Epithelial cell of proximal tubule (primary cell): ENCODE measurements at places on chromosomes 12 and 14. TPM values are rescaled to one million over a fixed set of nuclear protein-coding genes. Genes with fewer than 3 reads are reported as not detected.

The STK38L gene
- total RNA-seq = 9.7 and 14.9 TPM in 2 replicates

DNA sequence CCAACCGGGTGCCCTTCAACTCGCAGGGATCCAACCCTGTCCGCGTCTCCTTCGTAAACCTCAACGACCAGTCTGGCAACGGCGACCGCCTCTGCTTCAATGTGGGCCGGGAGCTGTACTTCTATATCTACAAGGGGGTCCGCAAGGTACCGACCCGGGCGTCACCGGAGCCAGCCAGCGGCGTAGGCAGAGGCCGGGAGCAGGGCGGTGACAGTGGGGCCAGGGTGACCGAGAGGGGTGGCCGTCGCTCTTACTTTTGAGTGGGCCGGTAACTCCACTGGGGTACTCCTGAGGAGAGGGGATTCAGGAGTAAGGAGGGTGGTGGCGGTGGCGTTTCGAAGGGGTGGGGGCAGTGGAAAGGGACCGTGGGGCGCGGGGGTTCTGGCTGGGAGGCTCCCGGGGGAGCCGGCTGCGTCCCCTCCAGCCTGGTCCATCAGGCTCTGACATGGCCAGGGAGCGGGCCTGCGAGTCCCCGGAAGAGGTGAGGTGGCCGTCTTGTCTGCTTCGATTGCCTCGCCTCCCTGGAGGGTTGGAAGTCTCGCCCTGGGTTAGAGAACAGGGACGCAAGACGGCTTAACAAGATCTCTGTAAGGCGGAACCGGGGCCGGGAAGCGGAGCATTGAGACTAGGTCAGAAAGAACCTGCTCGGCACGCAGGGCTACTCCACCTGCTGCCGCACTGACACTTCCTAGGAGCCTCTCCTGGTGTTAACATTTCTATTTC is 491 bp downstream of the WDR20 start:
- DNase-seq = no peak

The KMT2D gene
- total RNA-seq = 16.6 and 17.2 TPM in 2 replicates

The ADAM21 gene
- total RNA-seq = 0.22 TPM in 1 of 2 replicates, not detected in the other

- no peak for DNase-seq
Observed at GRCh38 chr12:4421590-4422031, 24.0 kb downstream of the FGF6 start.

DNA sequence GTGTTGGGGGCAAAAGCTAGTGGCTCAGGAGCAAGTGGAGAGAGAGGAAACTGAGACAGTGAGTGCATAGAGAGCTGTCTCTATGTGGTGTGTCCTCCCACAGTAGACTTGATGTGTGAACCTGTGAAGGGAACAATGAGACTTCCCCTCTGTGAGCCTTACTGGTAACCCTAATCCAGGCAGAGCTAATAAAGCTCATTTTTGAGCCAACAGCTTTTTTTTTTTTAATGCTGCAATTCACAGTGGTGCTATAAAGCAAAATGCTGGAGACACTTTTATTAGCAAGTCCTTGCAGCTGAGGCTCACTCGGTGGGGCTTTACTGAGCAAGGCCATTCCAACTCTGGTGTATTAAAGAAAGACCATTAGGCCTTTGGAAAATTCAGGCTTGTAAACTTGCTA is 26.9 kb downstream of the FBXW8 start:
- DNase-seq = no peak

The HSPB8 gene
- total RNA-seq = 18.6 and 32.3 TPM in 2 replicates
